ENCODE measurements at places on chromosomes 16 and 17.

DNA sequence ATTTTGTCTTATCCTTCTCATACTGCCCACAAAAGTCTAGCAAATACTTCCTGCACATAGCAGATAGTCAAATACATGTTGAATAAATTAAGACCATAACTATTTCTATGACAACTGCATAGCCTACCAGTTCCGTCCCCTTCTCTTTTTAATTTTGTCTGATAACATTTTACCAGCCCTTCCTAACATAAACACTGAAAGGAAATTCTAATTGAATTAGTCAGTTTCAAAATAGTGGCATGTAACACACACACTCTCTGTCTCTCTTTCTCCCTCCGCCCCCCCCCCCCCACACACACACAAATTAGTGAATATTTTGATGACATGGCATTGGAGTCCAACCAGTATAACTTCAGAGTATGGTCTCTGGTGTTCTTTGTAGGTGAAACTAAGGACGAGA lies 41.8 kb downstream of the TNRC6C start:
- DNase-seq: no peak

DNA sequence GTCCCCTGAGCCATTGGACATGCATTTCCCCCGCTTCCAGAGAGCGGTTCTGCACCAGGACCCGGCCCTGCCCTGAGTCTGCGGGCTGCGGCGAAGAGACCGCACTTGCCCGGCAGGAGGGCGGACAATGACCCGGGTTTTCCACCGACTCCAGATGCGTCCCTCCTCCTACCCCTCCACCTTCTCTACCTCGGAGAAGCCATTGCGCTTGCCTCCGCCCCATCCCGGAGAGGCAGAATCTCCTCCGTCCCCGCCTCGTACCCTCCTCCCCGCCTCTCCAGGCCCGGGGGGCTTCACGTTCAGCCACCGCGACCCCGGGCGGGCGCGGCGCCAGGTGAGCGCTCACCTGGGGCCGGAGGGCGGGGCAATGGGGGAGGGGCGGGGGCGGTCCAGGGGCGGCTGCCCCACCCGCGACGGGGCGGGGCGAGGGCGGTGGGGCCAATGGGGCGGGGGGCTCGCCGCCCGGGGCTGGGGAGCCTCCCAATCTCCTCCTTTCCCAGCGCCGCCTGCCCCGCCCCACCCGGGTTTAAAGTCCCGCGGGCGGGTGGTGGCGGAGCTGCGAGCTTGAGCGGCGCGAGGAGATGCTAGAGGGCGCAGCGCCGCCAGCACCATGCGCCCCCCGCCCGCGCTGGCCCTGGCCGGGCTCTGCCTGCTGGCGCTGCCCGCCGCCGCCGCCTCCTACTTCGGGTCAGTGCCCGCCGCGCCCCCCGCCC lies at the start of gene WNT9B:
TSS of gene WNT9B (plus strand) at position 555 of the 713 bp plus-strand sequence. CDS start at position 611, 56 bp downstream.
- no peak for DNase-seq

DNA sequence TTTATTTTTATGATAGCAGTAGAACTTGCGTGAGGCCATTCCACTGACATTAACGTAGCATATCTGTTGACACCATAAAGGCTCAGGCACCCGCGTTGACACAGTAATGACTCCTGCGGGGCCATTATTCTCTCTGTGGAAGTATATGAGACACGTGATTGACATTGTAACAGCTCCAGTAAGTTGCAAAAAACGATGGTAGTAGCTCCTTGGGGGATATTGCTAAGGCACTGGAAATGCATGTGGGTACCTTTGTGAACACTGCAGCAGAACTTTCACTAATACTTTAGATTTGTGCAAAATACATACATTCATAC lies 918.8 kb upstream of the CDH8 start:
- no peak for DNase-seq

DNA sequence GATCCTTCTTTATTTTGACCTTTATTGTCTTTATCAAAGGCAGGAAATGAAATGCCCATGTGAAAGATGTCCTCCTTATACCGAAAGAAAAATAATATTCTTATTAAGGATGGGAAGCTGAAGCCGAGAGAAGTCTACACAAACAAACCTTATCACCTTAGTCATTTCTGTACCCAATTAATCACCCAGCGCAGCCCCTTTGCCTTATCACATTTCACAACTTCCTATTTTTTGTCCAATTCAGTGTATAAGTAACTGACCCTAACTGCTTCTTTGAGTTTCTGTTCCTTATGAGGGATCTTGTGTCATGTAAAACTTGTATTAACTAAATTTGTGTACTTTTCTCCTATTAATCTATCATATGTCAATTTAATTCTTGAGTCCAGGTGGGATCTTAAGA lies 16.4 kb upstream of the CCL23 start:
- peak; percentile 5 for DNase-seq

DNA sequence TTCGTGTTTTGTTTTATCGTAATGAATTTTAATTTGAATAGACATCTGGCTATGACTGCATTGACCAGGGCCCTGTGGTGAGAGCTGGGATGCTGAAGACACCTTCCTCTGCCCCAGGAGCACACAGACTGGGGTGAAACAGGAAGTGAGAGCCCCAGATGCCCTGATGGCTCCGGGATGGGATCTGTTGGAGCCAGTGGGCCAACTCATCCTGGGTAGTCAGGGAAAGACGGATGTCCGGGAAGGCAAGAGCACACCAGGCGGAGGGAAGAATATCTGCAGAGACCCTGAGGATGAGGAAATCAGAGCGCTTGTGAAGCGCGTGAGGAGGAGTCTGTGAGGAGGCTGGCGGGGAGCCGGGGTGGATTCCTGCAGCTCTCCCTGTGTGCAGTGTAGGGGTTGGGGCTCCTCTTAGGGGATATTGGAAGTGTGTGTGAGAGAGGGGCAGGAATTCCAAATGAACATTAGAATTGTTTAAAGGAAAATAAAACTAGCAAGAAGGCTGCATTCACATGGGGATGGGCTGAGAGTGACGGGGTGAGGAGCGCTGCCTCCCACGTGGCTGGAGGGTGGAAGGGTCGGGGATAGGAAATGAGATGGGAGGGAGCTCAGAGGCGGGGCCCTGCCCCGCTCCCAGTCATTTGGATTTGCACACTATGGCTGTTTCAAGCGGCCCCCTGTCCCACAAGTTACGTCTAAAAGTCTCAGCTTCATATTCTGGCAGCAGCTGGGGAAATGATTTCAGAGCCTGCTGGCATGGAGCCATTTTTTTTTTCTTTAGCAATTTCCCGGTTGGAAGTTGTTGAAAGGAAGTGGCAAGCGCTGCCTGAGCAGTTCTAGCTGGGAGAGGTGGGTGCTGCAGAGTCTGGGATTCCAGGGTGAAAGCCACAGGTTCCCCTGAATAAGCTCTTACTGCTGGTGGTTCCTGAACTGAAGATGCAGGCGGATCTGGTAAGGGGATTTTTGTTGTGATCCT lies 71.2 kb upstream of the LGALS9 start:
- no peak for DNase-seq

GRCh38 chr16:31507617-31507928 lies 618 bp downstream of the RUSF1 start:
- no peak for DNase-seq

- DNase-seq: no peak
These were observed 53.2 kb downstream of the AMFR start for GRCh38 chr16:56372013-56372634.

DNA sequence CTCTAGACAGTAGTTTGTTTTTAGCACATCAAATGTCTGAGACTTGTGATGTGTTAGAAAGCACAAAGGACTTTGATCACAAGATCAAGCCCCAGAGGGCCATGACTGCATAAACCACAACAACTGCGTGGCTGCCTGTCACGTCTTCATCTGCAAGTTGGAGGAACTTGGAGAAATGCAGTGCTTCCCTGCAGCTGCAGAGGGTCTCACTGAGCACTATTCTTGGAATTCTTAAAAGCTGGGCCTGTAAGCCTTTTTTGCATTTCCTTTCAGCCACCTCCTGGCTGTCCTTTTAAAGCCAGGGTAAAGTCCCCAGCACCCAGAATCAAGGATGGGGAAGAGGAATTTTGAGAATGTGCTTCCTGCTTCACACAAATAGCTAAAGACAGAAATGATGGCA lies 431.3 kb downstream of the MAF start:
- DNase-seq: no peak

DNA sequence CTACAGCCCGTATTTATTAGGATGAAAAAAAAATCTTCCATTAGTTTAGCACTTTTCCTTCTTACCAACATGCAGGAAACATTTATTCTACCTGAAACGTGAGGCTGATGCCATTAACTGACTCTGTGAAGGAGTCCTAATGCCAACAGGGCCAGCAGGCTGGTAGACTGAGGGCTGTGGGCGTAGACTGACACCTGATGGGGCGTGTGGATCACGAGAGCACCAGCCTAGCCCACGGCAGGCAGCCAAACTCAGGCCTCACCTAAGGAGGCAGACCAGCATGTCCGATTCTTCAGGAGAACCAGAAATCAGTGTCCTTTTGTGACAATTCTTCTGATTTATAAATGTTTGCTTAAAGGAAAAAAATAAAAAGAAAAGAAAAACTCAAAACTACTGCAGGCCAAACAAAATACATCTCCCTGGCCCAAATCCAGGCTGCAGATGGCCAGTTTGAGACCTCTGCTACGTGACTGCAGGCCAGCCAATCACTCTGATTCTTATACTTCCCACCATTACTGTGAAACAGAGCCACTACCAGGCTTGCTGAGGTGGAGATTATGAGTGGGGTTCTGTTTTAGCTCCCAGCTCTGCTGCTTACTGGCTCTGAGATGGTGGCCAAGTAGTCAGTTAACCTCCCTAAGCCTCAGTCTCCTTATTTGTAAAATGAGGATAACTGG lies 66.5 kb downstream of the GNAO1 start:
- no peak for DNase-seq

DNA sequence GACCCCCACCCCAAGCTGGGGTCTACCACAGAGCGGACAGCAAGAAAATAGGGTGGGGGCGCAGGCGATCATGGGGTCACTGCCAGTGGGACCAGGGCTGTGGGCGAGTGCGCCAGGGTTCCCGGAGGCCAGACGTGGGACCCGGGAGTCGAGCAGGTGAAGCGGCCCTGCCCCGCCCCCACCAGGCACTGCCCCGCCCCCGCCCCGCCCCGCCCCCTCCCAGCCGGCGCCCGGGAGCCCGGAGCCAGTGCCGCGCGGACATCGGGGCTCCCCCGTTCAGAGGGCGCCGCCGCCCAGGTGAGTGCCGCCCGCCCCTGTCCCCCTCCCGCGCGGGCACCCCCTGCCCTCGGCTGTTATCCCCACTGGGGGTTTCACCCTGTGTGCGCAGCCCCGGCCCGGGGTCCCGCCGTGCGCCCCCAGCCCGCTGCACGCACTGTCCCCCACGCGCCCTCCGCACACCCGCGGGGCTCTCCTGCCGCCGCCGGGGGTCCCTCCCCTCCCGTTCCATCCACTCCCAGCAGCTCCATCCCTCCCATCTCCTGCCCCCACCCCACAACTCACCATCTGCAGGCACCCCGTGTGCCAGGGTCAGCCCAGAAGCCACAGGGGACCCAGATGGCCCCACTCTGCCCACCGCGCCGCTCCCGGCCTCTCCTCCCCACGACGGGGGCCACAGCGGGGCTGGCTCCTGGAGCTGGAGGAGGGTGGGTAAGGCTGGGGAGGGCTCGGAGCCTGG lies at the start of gene SSTR5:
TSS of gene SSTR5 (plus strand) at position 222 of the 736 bp plus-strand sequence. CDS start 6,122 bp downstream, outside the sequence.
- DNase-seq: no peak

DNA sequence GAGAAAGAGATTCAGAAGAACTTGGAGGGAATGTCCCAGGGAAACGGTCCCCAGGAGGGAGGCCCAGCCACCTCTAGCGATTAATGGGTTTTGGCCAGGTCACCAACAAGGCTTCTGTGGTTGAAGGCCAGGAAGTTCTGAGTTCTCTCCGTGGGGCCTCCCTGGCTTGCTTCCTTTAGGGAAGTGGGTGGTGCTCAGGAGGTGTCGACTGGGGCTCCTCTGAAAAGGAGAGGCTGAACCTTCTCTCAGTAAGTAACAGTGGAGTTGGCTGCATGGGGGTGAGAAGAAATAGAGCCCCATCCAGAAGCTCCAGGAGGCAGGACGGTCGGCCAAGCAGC lies 77.1 kb upstream of the GSE1 start:
- no peak for DNase-seq

DNA sequence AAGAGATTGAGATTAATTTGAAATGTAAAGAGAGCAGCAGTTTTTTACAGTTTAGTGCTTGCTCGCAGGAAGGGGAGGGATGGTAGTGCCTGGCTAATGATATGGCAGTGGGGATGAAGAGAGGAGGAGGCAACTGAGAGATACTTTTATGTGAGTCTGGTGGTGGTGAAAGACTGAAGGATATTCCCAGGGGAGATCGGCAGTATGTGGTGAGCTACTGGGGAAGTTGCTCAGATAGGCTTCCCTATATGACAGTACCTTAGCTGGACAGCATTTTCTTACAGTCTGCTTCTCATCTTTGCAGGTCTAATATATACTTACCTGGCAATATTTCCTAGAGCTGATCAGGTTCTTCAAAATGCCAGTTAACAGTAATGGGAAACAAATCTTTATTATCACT lies 8.6 kb downstream of the CEP95 start:
- DNase-seq: no peak
